ENCODE measurements at places on chromosomes 7 and 10. TPM values are rescaled to one million over a fixed set of nuclear protein-coding genes. Genes with fewer than 3 reads are reported as not detected.

ERVW-1 gene
- not detected for total RNA-seq

PRRT4 gene
- 1.6 TPM for total RNA-seq

TRIL gene
- 2.4 TPM for total RNA-seq

FBH1 gene
- 78.7 TPM for total RNA-seq

HOXA13 gene
- not detected for total RNA-seq

- DNase-seq: no peak
Measured at GRCh38 chr7:119900996-119901672, 371.8 kb upstream of the KCND2 start.

- DNase-seq: no peak
Measured at GRCh38 chr7:2270495-2270894, 28.5 kb downstream of the NUDT1 start.

- DNase-seq: no peak
Measured at GRCh38 chr7:112104120-112104519, 102.1 kb downstream of the DOCK4 start.

DNA sequence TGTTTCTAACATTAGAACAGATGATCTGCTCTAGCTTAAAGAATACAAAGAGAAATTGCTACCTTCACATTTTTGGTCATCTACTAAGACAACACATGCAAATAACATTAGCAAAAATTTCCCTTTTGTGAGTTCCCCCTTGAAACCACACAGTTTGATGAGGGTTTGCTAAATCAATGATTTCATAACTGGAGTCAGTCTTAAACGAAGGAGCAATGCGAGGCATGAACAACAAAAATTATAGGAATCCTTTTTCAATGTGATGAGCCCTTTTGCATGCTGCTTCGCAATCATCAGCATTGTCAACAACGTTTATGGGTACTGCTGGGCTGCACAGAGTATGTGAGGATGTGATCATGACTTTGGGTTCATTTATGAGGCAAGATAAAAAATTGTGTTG, 286.4 kb downstream of the C7orf25 start:
- DNase-seq: no peak

DNA sequence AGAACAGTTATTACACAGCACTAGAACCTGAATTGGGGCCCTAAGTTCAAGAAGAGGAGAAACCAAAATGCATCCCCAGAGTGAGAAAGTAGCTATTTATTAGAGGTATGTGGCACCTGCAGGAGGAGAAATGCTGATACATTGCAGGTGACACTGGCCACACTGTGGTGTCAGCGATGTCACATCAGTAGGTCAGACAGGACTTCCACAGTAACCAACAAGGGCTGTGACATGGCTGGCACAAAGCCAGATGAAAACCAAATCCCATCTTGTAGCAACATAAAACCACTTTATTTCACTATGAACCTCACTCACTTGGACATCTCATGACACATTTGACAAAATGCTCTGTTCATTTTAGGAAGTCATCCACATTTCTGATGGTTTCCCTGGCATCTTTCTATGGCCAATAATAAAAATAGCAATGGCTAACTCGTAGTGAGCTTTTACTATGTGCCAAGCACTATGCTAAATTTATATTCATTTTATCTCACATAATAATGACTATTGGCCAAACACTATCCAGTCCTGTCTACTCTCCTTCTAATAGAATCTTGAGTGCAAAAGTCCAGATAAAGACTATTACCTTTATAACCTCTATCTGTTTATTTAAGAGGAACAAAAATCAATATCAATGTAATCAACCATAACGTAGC, 154.2 kb downstream of the TSPAN12 start:
- no peak for DNase-seq

GRCh38 chr7:100888988-100889750, at the start of gene UFSP1:
Gene UFSP1, minus strand, starts transcription at chr7:100889715. Its CDS starts 444 bp downstream, at chr7:100889271.
- DNase-seq: no peak

DNA sequence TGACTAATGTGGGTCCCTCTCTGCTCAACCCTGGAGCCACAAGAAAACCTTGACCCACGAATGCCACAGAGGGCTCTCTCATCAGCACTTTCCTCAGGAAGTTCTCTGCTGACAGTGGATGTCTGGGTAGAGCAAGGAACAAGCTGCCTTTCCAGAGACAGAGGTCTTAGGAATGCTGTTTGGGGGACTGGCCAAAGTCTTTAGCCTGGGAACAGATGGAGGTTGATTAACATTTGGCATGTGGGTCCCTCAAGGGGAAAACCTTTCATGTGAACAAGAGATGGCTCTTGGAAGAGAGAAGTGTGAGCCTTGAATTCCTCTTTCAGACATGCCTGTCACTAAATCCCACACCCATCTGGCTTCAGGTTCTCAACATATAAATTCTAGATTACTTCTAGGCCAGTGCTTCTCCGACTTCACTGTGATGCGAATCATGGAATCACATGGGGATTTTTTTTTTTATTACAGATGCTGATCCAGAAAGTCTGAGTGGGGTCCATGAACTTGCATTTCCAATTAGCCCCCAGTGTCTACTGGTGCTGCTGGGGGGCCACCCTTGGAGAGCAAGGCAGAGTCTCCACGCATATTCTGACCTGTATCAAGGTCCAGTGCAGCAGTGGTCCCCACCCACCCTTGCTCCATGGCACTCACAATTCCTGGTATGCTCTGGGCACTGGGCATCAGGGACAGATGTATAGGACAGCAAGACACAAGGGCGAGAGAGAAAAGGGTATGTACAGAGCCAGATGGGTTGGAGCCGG, 360.4 kb downstream of the CXCL12 start:
- no peak for DNase-seq

- DNase-seq: peak; percentile 72
Measured at GRCh38 chr10:89207801-89208551, 859 bp upstream of the CH25H start.

DNA sequence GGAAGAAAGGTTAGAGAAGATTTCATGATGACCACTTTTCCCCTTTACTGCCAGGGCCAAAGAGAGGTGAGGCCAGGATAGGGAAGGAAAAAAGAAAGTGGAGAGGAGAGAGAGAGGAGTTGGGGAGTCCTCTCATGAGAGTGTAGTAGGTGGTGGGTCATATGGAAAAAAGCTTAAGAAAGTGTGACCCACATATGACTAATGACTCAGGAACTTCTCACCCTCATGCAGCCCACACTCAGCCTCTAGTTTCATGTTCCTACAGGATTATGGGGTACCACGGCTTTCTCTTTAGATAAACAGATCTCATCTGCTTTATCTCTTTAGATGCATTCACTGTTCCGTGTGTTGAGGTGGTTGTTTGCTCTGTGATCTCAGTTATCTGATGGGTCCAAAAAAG, 462.5 kb upstream of the IGFBP3 start:
- DNase-seq: no peak

DNA sequence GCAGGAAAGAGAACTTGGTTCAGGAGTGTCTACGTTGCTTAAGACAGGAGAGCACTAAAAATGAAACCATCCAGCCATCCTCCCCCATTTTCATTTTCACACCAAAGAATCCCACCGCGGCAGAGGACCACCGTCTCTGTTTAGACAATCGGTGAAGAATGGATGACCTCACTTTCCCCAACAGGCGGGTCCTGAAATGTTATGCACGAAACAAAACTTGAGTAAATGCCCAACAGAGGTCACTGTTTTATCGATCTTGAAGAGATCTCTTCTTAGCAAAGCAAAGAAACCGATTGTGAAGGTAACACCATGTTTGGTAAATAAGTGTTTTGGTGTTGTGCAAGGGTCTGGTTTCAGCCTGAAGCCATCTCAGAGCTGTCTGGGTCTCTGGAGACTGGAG, 1.4 kb upstream of the IL6 start:
- DNase-seq: no peak

- DNase-seq: no peak
Measured at GRCh38 chr10:131681656-131682055, 219.2 kb upstream of the PPP2R2D start.

GRCh38 chr7:141251957-141252356, 178.1 kb downstream of the TMEM178B start:
- DNase-seq: no peak

DNA sequence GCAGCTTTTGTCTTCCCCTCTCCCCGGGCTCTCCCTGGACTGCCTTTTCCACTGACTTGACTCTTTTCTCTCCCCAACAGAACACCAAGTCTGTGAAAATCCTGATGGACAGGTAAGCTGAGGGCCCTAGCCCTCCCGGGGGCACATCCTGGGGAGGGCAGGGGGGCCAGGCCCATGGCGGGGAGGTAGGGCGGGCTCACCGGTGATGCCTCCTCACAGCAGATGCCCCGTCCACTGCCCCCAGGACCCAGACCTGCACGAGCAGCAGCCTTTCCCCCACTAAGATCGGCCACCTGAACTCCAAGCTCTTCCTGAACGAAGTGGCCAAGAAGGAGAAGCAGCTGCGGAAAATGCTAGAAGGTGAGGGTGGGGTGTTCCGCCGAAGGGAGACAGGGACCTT, 11.7 kb downstream of the TRIM8 start:
- peak; percentile 21 for DNase-seq

DNA sequence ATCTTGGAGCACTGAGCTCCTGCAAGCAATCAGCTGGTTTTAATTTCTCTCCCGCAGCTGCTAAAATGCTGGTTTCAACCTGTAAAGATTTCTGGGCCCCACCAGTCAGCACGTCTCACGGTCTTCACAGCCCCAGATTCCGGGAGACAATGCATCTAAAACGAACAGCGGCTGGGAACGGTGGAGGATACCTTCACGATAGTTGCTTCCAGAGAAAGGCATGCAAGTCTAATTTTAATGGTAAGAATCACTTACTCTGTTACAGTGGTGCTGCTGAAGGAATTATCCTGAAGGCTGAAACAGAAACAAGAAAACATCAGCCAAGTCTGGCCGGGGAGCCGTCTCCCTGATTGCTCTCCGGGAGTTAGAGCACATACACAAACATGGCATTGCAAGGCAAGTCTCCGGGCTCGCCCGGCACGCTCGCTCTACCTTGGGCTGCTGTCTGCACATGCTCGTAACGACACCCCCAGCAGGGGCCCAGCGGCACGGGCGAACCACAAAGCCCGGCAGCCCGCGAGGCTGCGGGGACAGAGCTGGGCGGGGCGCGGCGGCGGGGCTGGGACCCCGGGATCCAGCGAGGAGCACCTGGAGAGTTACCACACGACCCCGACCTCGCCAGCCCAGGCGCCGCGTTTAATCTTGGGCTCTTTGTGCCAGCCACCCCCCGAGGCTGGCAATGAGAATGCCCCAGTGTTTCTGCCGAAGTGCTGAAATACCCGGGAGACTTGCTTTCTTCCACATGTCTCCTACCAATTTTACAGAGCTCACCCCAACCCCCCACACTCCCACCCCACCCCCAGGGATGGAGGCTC, at the start of gene FAM13C:
TSS of gene FAM13C (minus strand) at position 406 of the 815 bp plus-strand sequence. CDS start at position 317, 89 bp downstream.
- DNase-seq: peak; percentile 78

DNA sequence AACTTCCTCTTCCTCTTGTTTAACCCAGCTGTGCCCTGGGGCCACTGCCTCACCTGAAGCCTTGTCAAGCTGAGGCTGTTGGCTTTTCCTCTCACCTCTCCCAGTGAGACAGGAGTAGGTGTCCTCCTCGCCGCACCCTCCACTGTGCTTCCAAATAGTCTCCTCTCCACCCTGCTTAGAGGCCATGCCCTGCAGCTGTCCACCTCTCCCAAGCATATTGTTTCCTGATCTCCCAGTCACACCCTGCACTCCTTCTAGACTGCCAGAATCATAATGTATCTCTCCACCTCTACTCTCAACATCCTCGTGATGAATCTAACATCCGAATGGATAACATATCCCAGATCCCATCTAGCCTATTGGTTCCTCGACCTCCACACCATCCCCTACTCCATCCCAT, 196.3 kb upstream of the GHITM start:
- DNase-seq: no peak

- DNase-seq: no peak
Measured at GRCh38 chr10:88881320-88881719, 1.3 kb downstream of the STAMBPL1 start.

DNA sequence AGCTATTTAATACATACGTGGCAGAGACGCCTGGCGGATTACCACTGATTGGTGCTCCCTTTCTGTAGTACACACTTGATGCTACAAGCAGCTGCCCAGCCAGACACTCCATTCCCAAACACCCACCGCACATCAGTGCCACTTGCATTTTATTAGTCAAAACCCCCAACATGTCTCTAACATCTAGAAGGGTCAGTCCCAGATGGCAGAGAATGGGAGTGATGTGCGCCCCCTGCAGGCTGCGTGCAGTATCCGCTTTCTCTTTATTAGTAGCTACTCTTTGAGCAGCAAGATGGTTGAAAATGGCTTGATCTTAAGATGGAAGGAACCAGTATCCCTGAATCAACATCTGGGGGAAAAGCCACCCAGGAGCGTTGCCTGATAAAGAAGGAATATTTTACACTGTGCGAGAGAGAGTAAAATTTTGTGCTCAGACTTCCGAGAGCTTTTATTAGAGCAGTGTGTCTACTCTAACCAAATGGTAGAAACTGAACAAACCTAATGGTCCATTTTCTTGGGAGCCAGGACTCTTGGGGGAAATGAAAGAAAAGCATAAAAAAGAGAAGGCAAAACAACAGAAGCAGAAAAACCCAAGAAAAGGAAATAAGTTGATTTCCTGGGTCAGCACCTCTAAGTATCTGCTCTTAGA, 78.3 kb downstream of the ST8SIA6 start:
- DNase-seq: no peak

DNA sequence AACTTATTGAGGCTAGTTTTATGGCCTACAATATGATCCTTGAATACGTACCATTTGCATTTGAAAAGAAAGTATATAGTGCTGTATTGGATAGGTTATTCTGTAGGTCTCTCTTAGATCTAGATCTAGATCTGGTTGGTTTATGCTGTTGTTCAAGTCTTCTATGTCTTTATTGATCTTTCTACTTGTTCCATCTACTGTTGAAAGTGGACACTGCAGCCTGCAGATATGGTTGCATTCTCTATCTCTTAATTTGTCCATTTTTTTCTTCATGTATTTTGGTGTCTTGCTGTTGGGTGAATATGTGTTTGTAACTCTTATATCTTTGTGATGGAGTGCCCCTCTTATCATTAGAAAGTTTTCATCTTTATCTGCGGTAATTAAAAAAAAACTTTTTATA, 139.4 kb upstream of the PCDH15 start:
- DNase-seq: no peak

DNA sequence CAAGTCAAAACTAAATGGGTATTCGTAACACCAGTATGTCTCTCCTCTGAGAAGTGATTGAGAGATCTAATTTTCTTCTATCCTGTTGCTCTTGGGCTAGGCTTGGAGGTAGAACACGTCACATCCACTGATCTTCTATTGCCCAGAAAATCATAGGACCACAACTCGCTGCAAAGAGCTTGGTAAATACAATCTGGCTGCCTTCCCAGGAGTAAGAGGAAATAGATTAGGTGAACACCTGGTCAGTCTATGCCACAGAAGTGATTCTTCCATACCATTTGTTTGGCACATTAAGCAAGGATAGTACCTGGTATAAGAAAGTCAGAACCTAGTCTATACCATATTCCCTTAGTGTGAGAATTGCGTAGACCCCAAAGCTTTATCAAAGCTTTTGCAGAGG, 129.3 kb upstream of the PHYHIPL start:
- no peak for DNase-seq

DNA sequence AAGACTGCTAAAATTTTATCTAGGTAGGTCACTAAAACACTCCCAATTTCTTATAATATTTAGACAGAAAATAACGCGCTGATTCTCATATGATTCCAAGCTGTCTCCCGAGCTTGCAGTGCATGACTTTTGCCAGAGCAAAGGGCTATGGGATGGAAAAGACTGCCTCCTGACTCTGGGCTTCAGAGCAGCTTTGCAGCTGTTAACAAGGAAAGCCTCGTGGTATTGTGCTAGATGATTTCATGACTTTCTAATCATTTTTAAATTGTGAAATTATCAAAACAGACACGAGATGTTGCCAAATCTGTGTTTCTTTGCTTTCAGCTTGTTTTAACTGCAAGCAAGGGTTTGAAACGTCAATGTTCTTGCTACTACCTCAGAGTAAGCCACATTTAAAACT, 238.3 kb downstream of the AGMO start:
- DNase-seq: no peak

All from left ventricle myocardium superior (tissue), 1 donor.